ENCODE measurements at places on chromosomes 7 and 10. TPM values are rescaled to one million over a fixed set of nuclear protein-coding genes. Genes with fewer than 3 reads are reported as not detected.

Gene MARVELD1
- 20.0 TPM for total RNA-seq

Gene JMJD1C
- 94.2 TPM for total RNA-seq

Gene PROSER2
- 0.71 TPM for total RNA-seq

Gene CCZ1
- total RNA-seq: 49.4 TPM

Gene TMEM229A
- not detected for total RNA-seq

Gene FOXI2
- not detected for total RNA-seq

Gene PIP
- not detected for total RNA-seq

Gene MUC3A
- not detected for total RNA-seq

Gene SLC16A12
- 3.9 TPM for total RNA-seq

Gene SYPL1
- total RNA-seq: 99.5 TPM

Gene DYNC1I1
- 37.8 TPM for total RNA-seq

Gene NRCAM
- 1.4 TPM for total RNA-seq

GRCh38 chr7:30996256-30996655 lies 32.5 kb downstream of the GHRHR start:
- DNase-seq: peak; percentile 76

GRCh38 chr10:48459270-48460150 lies 145.4 kb downstream of the ARHGAP22 start:
- DNase-seq: peak; percentile 60

DNA sequence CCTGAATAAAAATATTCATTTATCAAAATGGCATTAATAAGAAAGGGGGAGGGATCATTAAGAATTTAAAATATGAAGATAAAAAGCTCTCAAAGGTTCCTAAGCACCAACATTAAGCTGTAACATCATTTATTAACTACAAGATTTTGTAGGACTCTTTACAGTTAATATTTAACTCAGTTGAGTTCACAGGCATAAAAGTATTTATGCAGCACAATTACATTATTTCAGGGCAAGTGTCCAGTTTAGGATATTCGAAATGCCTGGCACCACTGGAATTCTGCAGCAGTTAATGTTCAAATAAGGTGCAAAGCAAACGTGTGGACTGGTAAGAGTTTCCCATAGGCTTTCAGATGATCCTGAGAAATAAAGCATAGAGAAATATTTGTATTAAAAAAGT lies 30.5 kb downstream of the NPS start:
- DNase-seq: no peak

DNA sequence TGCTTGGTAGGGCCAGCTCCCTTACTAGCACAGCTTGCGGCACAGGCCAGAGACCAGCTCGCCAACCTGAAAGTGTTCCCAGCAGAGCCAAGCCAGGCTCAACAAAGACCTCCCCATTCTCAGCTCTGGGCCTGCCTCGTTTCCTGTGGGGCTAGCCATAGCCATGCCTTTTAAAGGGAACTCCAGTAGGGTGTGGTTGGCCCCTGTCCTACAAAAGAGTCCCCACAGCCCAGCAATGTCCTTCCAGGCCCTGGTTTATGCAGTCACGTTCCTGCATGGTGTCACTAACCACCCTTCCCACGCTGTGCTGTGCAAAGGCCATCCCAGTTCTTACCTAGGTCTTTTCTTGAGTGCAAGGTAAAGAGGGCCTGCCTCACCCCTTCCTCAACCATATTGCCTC lies 87.8 kb upstream of the LRRC4 start:
- no peak for DNase-seq

DNA sequence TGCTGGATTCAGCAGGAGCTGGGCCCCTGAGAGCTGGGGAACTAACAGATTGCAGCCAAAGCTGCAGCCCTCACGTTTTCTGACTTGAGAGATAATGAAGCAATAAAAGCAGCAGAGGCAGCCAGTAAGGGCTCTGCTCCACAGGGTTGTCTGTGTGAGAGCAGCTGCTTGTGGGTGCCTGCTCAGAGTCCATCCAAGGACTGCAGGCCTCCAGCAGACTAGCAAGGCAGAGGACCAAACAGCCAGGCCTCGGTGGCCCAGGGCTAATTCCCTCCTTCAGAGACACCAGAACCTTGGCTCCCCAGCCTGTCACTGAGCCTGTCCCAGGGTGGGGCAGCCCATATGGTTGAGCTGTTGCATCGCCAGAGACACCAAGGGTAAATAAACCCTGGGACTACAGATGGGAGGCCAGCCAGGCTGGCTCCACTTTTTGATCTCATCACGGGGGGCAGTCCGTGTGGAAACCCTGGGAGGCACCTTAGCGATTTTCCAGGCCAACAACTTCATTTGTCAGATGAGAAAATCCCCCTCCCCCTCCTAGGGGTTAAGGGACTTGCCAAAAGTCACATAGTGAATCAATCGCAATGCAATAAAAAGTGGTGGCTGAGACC lies 229.2 kb downstream of the WDR11 start:
- no peak for DNase-seq

GRCh38 chr10:35050568-35050967 lies 39.6 kb downstream of the CUL2 start:
- no peak for DNase-seq

GRCh38 chr7:134378562-134378961 lies 61.8 kb upstream of the SLC35B4 start:
- DNase-seq: no peak

DNA sequence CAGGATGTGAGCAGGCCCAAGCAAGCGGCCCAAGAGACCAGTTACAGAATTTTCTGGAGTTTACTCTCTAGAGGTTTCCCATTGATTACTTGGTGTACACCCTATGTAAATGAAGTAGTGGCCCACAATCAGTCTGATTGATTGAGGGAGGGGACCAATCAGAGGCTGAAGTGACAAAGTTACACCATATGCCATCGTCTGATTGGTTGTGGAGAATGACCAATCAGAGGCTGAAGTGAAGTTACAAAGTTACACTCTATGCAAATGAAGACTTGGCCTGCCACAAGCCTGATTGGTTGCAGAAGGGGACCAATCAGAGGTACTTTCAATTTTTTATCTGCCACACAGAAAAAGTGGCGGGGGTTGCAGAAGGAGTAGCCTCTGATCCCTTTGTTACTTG lies 83.7 kb downstream of the KIF20B start:
- DNase-seq: no peak

GRCh38 chr10:38038932-38039245 lies 28.4 kb downstream of the ZNF33A start:
- DNase-seq: no peak

DNA sequence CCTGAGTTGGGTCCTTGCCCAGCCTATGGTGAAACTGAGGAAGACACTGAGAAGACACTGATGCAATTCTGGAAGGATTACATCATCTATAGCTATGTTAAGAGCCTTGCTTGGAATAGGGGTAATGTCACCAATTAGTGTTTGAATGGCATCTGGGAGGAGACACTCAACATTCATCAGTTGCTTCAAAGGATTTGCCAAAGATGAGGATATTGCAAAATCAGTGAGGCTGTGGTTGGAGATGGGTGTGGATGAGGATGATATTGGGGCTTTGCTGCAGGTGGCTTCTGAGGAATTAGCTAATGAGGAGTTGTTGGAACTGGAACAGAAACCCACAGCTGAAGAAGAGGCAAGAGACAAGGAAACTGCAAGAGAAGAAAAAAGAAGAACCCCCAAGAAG lies 146.7 kb upstream of the SP4 start:
- no peak for DNase-seq

- DNase-seq: no peak
Measured at GRCh38 chr10:75035975-75036708, 75.3 kb upstream of the SAMD8 start.

DNA sequence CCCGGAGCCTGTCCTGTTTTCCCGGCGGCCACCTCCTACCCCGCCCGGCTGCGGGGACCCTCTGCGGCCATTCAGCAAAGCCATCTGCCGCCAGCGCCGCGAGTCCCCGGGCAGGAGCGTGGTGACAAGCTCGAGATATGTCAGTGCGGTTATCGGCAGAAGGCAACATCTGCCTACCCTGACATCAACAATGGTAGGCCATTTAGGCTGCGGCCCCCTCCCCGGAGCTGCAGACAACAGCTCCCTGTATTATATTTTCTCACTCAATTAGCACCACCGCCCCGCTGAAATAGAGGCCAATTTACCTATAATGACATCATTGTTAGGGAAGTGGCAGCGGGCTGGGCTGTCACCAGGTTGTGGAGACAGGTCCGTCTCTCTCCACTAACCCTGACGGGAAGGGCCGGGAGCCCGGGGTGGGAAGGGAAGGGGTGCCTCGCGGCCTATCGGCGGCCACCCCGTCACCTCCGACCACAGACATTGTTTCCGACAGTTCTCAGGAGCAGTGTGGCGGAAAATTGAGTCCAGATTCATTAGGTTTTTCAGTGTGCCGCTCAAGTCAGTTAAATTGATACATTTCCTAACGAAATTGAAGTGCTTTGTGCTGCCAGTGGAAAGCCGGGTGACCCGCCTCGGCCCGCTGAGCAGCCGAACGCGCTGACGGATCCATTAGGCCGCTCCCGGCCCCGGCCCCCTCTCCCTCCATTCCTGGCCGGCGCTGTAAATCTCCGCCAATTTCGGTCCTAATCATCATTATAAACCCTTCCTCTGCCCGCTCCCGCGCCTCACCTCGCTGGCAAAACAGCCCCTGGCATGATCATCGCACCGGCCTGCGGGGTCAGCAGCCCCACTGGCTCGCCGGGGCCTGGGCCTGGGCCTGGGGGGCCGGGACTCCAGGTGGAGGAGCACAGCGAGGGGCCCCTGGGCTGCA lies 43.0 kb downstream of the UNCX start:
- no peak for DNase-seq

GRCh38 chr7:48139459-48139858 lies 31.8 kb upstream of the ABCA13 start:
- no peak for DNase-seq

GRCh38 chr10:3131098-3131497 lies 41.5 kb downstream of the PITRM1 start:
- no peak for DNase-seq

GRCh38 chr10:10132009-10132408 lies 885.7 kb upstream of the CELF2 start:
- no peak for DNase-seq

- no peak for DNase-seq
Measured at GRCh38 chr7:154627646-154628290, 375.2 kb downstream of the PAXIP1 start.

DNA sequence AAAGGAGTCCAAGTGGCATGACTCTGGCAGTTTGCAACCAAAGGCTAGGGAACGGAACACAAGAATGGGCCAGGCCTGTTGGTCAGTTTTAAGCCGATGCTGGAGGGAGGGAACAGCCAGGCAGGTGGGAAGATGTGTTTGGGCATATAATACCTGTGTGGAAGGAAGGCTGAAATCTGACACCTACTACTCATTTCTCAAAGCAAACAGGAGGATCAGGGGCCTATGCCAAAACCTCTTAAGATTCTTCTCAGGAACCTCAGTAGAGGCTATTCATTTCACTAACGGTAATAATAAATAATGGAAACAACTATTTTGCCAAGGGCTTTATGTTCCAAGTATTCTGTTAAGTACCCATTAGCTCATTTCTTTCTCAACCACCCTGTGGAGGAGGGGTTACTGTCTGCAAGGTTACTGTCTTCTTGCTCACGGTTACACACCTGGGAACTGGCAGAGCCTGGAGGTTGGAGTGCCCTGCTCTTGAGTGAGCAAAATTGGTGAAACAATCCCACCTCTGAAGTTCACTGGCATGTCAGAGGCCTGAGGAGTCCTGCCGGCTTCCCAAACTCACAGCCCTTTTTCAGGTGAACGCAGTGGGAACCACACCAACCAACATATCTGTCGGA lies 35.5 kb downstream of the GOT1 start:
- DNase-seq: no peak

DNA sequence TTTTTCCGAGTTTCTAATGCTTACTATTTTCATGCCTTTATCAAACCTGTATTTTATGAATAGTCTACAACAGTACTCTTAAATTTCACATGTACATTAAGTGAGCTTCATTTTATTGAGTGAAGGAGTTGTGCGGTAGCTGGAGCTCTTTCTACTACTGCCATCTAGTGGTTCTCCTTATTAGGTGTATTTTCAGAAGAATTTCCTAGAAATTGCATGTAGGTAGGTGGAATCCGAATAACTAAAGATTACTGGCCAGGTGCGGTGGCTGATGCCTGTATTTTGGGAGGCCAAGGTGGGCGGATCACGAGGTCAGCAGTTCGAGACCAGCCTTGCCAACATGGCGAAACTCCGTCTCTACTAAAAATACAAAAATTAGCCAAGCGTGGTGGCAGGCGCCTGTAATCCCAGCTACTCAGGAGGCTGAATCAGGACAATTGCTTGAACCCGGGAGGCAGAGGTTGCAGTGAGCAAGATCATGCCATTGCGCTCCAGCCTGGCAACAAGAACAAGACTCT lies 38.3 kb downstream of the LRRC72 start:
- no peak for DNase-seq

DNA sequence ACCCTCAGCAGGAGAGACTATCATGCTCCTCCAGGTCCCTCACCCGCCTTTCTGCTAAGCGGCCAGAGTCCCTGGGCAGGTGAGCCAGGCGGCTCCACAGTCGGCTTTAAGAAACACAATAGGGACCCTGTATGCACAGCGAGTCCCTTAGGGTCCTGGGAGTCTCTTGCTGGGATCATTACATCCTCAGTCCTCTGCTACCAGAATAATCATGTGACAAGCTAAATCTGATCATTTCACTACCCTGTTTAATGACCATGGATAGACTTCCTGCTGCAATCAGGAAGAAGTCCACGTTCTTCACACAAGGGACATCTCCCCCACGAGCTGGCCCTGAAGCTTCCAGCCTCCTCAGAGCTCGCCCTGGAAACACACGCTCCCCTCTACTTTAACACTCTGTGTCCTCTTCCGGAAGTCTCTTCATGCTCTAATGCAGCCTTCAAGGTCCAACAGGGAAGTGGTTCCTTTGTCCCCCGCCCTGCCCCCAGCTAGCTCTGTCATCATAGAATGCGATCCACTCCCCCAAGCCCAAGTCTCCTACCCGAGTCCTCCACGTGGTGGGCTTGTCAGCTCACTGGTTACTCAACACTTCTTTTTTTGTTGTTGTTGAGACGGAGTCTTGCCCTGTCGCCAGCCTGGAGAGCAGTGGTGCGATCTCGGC lies 101.5 kb downstream of the RNF216 start:
- peak; percentile 83 for DNase-seq

- DNase-seq: no peak
Measured at GRCh38 chr7:116899308-116899707, 36.9 kb downstream of the CAPZA2 start.

DNA sequence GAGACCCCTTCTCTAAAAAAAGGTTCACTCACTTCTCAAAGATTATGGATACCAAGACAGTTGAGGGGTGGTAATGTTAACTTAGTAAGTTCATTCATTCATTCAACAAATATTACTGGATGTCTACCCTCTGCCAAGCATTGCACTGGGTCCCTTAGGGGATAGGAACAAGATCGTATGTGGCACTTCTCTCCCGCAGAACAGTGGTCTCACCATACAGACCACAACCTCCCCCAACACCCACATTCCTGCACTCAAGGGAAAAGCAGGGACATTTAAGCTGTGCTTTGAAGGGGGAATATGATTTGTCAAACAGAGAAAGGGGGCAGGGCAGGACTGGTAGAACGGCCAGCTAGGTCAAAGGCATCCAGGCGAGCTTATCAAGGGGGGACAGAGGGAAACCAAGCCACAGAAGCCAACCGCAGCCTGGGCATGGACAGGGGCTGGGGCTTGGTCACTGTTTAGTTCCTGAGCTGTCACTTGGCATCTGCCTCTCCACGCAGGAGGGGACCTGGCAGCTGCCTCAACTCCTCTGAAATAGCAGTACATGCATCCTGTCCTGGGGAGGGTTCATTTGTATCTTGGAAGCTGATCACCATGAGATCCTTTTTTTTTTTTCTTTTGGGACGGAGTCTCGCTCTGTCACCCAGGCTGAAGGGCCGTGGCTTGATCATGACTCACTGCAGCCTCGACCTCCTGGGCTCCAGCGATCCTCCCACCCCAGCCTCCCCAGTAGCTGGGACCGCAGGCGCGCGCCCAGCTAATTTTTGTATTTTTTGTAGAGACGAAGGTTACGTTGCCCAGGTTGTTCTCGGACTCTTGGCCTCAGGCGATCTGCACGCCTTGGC lies 949 bp upstream of the CLIP2 start:
- no peak for DNase-seq
